Fibroblast of the aortic adventitia (primary cell): ENCODE measurements at places on chromosomes 5 and 9.

GRCh38 chr9:138114501-138115245, 237.1 kb downstream of the CACNA1B start:
- no peak for DNase-seq

DNA sequence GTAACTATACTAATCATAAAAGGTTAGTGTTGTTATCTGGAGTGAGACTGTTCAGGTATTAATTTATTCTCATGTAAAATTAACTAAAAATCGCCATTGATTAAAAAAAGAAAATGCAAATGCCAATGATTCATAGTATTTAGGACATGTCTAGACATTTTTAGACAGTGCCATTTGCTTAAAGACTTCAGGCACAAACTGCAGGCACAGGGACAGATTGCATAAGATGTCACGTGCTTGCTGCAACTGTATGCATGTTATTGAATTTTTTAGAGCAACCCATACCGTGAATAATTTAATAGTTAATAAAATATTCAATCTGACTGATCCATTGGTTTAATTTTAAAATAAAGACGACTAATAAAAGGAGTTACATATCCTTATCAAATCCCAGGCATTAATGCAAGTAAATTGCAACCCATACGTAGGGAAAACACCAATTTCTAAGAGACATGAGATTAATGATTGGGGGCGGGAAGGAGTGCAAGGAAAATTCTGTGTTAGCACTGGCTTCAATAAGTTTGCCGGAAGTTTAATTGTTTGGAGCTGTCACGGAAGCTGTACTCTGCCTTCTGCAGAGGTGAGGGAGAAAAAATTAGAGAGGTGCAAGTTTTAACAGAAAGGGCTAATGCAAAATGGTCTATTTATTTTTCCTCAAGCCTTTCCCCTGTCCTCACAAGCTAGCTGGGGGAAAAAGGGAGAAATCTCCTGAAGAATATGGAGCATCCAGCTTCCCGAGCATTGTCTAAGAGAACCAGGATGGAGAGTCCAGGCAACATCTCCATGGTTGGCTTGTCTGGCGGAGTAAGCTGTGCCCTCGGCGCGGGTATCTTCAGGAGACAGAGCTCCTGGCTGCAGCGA, 2.9 kb downstream of the EDIL3 start:
- peak; percentile 23 for DNase-seq

GRCh38 chr5:100818340-100818739, 84.7 kb downstream of the ST8SIA4 start:
- no peak for DNase-seq

- DNase-seq = peak; percentile 40
Measured at GRCh38 chr5:81505672-81506071, 111.7 kb upstream of the ACOT12 start.

DNA sequence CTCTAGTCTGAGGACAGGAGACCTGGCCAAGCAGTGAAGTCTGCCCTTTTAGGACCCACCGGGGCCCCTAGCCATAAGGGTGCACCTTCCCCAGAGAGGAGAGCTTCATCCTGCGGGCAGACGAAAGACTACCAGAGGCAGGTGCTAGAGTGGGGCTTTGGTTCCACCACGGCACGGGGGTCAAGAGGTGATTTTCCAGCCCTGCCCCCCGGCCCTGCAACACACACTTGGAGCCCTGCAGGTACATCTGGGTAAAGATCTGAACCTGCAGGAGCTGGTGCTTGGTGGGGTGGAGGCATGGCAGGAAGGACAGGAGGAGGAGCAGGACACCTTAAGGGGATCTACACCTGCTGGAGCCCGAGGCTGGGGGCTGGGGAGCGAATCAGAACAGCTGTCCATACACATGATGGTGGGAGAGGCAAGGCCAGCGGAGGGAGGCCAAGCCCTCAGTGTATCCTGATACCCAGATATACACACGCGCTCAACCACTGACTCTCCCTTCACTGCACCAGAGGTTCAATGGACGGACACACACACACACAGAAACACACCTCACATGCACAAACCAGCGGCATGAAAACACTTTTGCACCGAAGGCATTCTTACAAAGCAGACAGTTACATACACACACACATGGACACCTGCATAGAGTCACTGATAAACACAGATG, 98.4 kb upstream of the MVB12B start:
- no peak for DNase-seq

- DNase-seq = peak; percentile 26
Measured at GRCh38 chr5:72621576-72621975, 114.4 kb upstream of the ZNF366 start.

GRCh38 chr5:90381213-90381929, 28.2 kb downstream of the CETN3 start:
- DNase-seq = no peak

- DNase-seq = peak; percentile 24
Measured at GRCh38 chr5:153902016-153902415, 136.7 kb downstream of the FAM114A2 start.

- no peak for DNase-seq
Measured at GRCh38 chr5:61319388-61320146, 12.5 kb upstream of the ZSWIM6 start.

- DNase-seq = no peak
Measured at GRCh38 chr9:95511616-95511931, 5.2 kb downstream of the PTCH1 start.

DNA sequence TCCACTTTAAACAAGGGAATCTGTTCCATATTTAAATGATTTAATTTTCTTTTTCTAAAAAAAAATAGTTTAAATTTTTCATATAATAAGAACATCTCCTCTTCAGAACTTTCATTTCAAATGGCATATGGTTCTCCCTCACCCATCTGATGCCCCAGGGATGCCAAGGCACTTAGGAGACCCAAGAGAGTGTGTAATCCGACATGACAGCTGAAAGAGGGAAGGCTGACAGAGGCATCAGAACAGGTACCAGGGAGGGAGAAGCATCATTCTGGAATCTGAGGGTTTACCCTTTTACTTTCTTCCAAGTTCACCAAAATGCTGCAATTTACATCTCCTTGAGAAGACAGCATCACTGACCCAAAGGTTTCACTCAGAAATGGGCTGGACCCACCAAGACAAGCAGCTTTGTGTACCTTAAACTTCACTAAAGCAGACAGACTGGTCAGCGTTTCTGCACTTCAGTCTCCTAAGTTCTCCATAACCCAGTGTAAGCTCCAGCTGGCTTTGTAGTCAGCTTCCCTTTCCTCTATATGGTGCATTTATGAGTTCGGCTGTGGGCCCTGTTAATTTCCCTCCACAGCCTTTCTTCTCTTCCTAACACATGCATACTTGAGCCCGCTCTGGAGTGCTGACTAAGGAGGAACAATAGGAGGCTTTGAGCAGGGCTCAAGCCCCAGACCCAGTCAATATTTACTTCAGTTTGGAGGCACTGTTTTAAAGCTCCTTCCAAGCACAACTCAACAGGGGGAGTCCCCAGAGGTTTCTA, 17.7 kb downstream of the EFNA5 start:
- no peak for DNase-seq

- no peak for DNase-seq
Measured at GRCh38 chr5:135387629-135387960, 11.4 kb downstream of the MACROH2A1 start.

DNA sequence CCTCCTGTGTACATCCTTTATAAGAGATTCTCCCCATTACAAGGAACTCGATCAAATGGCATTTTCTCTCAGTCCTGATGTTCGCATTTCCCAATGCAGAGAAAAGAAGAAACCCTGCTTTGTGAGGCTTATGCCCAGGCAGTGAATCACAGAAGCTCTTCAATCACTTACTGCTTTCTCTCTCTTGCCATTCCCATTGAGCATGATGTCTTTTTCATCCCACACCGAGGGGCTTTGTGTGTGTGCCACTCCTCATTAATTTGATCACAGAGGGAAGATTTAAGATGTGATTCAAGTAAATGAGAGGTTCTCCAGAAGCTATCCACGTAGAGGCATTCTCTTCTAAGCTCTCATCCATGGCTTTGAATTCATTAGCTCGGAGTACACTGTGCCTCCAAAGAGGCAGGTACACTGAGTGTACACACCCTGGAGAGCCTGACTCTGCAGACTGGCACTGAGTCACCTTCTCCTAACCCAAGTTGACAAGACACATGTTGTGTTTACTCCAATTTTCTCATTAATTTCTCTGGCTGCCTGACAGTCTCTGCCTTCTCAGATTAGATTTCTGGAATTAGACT, 45.4 kb downstream of the MFAP3 start:
- no peak for DNase-seq

DNA sequence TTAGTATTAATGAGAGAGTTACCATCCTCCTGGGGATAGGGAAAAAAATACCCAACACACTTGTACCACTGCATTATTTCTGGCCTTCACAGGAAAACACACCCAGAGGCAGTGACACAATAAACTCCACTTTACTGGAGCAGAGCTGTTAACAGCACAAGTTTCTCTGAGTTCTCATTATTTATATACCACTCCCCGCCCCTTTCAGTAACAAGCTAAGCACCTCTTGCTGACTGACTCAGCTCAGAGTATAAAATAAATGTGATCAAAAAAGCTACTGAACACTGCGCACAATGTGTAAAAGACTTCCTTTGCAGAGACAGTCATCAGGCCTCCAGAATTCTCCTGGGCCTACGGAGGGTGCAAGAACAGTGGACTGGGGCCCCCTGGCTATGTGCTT, 21.6 kb downstream of the KLF9 start:
- DNase-seq = no peak

DNA sequence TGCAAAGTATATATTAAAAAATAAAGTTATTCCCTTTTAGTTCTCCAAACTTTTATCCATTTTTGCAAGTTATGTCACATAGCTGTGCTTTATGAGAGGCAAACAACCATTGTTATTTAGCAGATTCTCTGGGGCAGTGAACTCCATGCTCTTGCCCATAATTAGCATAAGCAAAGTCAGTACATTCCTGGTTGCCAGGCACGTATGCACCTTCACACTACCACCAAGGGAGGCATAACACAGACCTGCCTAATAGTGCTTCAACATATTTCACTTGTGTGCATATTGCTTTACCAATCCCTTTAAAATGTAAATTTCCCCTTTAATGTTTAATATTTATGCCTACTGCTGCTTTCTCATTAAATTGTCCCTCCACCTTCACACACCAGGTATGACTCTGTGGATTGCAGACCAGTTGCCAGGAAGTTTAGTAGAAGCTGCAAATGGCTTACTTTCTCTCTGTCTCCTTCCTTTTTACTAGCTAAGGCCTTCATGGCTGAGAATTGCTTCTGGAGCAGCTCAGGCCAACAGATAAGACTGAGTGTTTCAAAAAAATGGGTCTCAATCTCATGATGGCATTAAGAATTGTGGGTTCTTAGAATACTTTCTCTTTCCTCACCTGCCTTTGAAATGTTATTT, 388.2 kb downstream of the PRR16 start:
- DNase-seq = no peak

GRCh38 chr5:1934801-1935429, 52.2 kb upstream of the IRX4 start:
- DNase-seq = no peak

DNA sequence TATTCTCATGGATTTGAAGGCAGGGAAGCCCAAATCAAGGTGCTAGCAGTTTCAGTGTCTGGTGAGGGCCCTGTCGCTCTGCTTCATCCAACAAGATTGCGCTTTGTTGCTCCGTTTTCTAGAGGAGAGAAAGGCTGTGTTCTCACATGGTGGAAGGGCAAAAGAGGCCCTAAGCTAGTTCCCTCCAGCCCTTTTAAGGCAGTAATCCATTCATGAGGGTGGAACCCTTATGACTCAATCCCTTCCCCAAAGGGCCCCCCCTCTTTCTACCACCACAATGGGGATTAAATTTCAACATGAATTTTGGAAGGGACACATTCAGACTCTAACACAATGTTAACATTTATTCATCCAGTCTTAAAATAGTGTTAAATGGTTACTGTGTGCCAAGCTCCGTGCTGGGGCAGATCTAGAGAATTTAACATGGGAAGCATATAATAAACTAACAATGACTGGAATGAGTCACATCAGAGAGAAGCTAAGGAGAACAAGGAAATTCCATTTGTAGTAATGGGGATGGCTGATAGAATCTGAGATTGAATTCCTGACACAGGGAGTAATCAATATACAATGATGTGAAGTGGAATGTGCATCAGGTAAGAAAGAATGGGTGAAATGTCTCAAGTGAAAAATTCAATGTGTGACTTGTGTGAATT, 382.8 kb upstream of the ZNF608 start:
- DNase-seq = peak; percentile 14

DNA sequence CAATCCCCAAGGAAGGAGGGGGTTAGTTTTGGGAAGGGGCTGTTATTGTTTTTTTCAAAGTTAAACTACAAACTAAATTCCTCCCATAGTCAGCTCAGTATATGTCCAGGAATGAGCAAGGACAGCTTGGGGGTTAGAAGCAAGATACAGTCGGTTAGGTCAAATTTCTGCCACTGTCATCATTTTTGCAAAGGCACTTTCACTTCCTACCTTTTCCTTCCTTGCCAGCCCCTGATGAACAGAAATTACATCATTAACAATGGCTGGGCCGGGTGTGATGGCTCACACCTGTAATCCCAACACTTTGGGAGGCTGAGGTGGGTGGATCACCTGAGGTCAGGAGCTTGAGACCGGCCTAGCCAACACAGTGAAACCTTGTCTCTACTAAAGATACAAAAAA, 51.5 kb upstream of the HRH2 start:
- DNase-seq = no peak

DNA sequence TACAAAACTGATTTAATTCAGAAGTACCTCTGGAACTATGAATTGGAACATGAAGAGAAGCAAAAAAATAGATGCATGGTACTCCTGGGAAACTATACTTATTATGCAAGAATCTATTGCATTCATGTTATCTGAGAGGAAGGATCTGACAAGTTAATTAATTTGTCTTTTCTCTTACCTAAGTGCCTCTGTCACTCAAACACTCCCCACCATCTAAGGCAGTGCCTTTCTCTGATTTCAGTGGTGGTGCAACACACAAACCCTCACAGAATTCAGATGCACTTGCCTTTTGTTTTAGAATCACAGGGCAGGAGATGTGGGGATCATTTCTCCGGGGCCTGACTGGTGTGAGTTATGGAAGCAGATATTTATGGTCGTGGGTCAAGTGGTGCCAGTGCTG, 52.5 kb upstream of the C9orf72 start:
- DNase-seq = no peak
